Omental fat pad (tissue), 4 donors: ENCODE measurements at places on chromosomes 3 and 15.

GRCh38 chr15:38053205-38053604, 118.8 kb downstream of the TMCO5A start:
- no peak for DNase-seq

DNA sequence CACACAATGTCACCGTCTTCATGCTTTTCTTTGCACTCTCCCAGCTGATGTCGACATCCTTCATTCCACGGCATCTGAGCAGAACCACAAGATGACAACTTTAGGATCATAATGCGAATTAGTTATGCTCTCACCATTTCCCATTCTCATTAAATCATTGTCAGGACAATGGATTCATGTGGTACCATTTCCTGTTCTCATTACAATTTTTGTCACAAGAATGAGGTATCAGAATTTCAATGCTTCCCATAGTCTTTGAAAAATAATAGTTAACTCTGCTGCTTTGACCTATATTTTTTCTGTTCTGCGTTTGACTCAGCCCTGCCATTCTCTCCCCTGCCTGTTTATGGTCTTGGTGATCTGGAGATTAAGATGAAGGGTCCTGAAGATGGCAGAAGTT, 175.7 kb upstream of the MDFIC2 start:
- no peak for DNase-seq

DNA sequence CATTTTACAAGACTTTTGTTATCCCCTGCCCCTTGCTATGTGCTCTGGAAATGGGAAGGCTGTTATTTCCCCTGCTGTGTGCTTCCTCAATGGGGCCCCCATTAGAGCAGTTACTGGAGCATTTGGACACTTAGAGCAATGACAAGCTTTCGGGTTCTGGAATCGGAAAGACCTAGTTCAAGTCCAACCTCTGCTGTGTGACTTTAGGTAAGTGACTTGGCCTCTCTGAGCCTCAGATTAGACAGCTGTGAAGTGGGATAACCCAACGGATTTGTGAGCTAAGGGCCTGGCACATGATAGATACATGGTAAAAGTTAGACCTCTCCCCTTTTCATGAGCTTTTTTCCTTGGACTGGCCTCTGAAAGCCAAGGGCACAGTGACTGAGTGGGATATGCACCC, 84.0 kb upstream of the SEC13 start:
- DNase-seq: no peak

DNA sequence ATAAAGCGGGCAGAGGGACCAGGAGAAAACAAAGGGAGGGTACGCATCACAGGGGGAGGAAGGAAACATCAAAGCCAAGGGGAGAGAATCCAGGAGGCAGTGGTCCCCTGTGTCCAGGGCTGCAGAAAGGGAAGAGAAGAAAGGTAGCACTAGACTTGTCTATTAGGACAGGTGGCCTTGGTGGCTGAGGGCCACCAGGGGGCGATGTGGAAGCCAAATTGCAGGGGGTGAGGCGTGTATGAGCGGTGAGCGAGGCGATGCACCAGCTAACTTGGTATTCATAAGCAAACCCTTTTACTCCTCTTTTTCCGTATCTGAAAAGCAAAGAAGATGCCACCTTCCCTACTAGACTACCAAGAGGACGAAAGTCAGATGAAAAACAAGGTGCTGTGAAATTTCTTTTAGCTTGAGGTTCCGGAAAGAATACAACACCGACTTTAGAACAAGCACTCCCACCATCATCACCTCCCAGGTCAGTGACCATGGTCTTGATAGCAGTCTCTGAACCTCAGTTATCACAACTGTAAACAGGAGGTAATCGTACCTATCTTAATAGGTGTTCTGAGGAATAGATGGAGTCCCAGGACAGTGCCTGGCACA, 654.4 kb upstream of the ADAMTS9 start:
- DNase-seq: no peak

GRCh38 chr3:43606284-43606683, 15.5 kb downstream of the ANO10 start:
- no peak for DNase-seq

- no peak for DNase-seq
These were observed 45.8 kb upstream of the SEC13 start for GRCh38 chr3:10366651-10367101.

DNA sequence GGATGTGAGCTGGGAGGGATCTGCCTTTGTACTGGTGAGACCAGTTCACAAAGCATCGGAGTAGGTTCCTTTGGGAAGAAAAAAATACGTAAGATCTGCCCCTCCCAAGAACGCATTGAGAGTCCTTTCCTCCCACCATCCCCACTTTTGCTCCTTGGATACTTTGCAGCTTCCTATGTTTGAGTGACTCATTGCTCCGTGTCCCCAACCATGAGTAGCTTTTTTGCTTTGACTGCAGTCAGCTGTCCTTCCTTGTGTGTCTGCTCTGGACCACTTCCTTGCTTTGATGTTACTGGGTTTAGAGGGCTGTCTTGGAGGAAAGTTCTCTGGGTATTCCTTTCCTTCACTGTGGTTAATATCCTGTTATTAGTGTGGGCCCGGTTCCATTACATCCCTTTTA, 43.2 kb upstream of the PTPN23 start:
- DNase-seq: no peak

DNA sequence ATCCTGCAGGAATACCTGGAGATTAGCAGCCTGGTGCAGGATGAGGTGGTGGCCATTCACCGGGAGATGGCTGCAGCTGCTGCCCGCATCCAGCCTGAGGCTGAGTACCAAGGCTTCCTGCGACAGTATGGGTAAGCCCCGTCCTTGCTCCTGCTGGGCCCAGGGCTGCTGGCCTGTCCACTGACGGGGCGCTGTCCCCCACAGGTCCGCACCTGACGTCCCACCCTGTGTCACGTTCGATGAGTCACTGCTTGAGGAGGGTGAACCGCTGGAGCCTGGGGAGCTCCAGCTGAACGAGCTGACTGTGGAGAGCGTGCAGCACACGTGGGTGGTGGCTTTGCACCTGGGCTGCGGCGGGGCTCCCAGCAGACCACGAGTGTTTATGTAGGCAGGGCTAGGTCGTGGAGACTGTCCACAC, 5.0 kb downstream of the FES start:
- no peak for DNase-seq
